Left ventricle myocardium superior (tissue), 1 donor: ENCODE measurements at places on chromosomes 4 and X.

GRCh38 chrX:129512409-129512808, 10.9 kb downstream of the SMARCA1 start:
- DNase-seq: no peak

GRCh38 chr4:83920375-83920774, 384.5 kb downstream of the GPAT3 start:
- no peak for DNase-seq

DNA sequence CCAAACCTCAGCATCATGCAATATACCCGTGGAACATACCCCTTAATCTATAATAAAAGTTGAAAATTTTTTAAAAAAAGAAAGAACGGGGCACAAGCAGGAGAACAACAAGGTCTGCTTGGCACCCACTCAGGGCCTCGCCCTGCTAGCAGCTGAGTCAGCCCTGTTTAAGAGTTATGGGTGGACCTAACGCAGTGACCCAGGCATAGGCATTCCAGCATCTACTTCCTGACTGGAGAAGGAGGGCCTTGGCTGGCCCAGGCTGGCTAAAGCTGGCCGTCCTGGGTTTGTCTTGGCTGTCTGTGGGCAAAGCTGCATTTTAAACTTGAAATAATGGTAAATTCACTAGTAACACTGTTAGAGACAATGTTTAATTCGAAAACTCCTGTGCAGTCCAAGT, 236.7 kb upstream of the PGRMC2 start:
- DNase-seq: peak; percentile 37

DNA sequence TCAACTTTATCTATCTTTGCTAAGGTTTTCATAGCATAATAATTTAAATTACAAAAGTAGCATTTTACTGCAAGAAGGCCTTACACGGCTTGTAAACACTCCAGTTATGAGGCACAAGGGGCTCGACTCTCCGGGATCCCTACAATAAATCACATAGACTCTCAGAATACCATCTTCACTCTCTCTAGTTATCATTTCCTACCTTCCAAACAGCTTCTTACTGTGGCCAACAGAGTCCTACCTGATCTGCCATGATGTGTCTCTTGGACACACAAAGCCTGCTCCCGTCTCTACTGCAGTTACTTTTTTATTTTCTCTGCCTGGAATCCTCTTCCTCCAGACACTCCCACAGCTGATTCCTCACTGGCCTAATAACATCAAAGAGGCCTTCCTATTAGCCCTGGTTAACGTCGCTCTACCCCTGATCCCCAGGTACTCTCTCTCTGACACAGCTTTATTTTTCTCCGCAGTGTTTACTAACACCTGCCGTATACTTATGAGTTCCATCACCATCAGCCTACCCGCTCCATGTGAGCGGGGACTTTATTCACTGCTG, 559.6 kb upstream of the DIPK2B start:
- no peak for DNase-seq

- DNase-seq: no peak
Measured at GRCh38 chrX:15016051-15016450, 142.8 kb downstream of the MOSPD2 start.

GRCh38 chr4:145333786-145334185, 147.9 kb upstream of the SMAD1 start:
- DNase-seq: no peak

DNA sequence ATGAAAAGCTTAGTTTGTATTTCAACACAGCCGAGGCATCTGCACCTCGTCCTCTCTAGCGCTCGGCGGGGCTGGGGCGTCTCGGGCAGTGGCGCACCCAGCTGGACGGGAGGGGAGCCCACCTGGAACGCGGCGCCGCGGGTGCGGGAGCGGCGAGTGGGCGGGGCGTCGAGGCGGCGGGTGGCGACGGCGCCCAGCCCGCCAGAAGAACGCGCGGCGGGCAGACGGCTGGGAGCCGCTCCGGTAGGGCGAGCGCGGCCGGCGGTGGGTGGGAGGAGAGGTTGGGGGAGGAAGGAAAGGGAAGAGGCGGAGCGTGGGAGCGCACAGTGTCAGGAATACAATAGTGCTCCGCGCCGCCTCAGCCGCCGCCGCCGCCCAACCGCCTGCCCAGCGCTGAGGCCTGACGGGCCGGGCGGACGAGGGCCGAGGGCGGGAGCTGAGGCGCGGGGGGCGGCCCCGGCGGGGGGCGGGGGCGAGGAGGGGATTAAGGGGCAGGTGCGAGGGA, at the start of gene JADE3:
Gene JADE3 (plus strand): TSS at position 324 of the 505 bp plus-strand sequence. CDS start 72,474 bp downstream, outside the sequence.
- peak; percentile 86 for DNase-seq

- DNase-seq: no peak
Measured at GRCh38 chr4:40190019-40190418, 6.8 kb upstream of the RHOH start.

DNA sequence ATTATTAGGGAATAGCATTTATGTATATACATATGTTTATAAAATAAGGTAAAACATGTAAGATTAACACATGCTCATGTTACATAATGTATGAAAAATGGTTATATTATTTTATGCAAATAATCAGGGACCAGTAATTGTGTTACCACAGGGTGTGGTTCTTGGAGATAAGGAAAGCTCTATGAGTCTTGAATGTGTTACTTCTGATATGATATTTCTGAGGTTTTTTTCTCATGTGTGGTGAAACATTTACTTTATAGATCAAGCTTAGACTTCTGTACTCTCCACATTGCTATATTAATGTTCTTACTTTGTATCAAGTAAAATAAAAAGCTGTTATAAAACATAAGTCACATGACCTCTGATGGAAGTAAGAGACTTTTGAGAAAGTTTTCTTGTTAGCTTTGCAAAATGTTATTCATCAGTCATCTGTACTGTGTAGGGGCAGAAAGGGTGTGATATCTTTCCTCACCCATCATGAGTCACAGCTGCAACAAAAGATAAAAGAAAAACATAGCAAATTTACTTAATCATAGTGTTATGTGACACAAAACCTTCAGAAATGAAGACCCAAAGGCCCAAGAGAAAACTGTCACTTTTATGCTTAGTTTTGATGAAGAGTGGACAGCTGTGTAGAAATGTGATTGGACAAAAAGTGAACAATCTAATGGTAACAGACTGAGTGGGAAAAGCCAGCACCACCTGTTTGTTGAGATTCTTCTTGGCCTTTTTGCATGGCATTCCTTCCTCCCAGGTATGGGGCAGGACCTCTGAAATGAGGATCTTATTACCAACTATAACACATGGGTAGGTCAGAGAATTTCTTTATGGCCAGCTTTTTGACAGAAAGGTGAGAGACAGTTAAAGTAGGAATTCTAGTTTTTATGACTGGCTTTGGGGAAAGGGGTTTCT, 632.3 kb downstream of the PDHA2 start:
- DNase-seq: no peak

DNA sequence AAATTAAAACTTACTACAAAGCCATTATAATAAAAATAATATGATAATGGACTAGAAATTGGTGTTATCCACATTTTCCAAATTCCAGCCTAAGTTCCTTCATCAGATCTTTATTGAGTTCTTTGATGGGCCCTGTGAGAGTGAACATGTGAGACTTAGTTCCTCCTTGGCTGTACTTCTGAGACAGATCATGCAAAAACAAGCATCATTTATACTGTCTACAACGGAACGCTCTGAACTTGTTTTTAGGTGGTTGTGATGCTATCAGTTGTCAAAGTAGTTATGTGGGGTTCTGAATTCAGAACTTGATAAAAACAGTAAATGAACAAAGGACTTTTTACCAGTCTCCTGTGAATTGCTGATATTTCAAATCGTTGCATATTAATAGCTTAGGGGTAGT, 48.9 kb downstream of the JADE3 start:
- no peak for DNase-seq

DNA sequence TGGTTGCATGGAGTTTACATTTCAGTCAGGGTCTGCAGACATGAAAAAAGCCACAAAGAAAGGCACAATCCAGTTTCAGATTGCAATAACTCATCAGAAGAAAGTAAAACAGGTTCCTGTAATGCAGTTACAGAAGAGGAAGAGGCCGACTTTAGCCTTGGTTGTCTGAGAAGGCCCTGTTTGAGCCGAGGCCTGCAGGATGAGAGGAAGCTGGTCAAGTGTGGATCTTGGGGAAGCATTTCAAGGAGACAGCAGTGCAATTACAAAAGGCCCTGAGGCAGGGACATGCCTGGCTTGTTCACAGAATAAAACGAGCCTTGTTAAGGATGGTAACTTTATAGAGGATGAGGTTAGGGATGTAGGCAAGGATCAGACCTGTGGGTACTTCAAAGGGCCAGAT, 62.4 kb downstream of the AFF2 start:
- no peak for DNase-seq

DNA sequence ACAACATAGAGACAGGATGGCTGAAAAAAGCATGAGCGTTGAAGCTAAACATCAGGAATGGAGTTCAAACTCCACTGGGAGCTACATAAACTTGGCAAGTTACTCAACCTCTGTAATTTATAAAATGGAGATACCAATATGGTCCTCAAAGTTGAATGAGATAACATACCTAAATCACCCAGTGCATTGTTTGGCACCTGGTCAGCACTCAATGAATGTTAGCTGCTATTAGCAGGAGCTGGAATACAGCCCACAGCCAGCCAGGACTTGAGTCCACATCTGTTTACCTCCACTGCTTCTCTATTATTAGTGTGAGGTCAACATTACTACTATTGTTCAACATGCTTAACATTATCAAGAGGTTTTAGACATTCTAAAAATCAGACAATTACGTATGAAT, 97.9 kb downstream of the NR3C2 start:
- DNase-seq: peak; percentile 50

DNA sequence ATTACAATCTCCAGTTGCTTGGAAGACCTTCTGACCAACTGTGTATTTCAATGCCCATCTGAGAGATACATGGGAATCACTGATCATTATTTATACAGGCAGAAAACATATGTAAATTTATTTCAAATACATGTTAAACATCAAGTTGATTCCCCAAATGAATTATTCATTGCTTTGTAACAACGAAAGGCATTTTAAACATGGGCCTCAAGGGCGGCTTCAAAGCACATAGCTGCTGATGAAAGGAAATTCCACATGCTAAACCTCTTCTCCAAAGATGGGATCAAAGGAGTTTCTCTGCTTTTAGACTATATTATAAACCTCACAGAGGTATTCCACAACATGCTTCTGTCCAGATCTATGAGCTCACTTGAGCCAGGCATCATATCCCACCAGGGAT, 4.3 kb upstream of the RAB40A start:
- DNase-seq: no peak

- no peak for DNase-seq
Measured at GRCh38 chrX:123425904-123426303, 241.8 kb downstream of the GRIA3 start.

- no peak for DNase-seq
Measured at GRCh38 chr4:153765894-153766293, 6.1 kb upstream of the RNF175 start.

GRCh38 chr4:165506849-165507248, 128.0 kb downstream of the CPE start:
- DNase-seq: no peak

DNA sequence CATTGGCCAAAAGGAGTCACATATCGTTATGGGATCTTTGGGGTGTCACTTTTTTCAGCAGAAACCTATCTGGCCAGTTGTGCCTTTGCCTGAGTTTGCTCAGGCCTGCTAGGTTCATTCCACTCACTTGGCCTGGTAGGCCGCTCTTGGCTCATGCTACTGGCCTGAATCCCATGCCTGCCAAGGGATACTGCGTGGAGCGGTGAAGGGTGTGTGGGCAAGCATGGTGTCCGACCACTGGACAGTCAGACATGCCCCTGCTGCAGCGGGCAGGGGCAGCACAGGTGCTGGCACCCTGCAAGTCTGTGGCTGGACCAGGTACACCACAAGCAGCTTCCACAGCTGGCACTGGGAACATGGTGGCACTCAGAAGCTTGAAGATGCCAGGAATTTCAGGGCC, 11.3 kb upstream of the PPM1K start:
- peak; percentile 55 for DNase-seq

DNA sequence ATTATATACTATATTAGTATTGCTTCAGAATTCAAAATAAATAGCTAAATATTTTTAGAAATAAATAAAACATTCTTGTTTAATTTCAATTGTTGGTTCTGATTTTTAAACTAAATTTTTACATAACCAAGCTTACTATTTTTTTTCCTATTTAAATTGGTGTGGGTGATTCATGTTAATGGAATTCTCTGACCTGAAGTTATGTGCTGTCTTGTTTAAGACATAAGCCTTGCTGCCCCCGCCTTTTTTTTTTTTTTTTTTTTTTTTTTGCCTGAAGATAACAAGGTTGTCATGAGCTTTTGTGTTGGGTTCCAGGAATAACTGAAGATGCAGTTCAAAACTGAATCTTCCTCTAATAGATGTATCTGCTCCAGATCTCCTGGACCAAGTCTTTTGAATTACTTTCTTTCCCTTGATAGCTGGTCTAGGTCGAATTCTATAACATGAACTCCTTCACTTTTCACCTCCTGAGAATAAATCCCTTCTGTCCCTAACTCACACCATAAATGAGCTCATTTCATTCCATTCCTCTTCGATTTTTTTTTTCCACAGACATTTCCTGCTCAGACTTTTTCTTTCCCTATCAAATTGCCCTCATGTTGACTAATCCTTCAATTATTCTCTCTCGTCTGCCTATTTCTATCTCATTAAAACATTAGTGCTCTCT, 261.5 kb upstream of the FTHL17 start:
- DNase-seq: no peak

DNA sequence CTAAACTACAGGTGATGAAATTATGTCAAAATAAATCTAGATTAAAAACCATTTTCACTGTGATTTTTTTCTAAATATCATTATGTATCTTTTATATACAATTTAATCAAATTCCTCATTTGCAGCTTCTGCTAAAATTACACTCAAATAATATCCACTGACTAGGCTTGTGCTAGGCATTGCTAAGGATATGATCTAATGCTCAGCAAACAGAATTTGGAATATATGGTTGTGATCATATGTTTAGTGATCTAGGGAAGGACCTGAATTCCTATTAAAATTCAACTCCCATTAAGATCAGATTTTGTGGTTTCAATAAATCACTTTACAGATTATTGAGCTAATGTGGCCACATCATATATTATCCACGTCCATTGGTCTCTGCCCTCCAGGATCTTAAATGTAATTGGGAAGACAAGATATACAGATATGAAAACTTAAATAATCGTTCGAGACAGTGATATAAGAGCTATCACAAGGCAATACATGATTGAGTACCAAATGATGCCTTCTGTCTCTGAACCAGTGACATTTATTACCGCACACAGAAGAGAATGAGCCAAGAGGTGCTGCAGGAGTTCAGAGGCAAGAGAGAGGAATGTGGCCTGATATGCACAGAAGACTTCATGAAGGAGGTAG, 206.0 kb upstream of the RPS6KA3 start:
- DNase-seq: no peak

DNA sequence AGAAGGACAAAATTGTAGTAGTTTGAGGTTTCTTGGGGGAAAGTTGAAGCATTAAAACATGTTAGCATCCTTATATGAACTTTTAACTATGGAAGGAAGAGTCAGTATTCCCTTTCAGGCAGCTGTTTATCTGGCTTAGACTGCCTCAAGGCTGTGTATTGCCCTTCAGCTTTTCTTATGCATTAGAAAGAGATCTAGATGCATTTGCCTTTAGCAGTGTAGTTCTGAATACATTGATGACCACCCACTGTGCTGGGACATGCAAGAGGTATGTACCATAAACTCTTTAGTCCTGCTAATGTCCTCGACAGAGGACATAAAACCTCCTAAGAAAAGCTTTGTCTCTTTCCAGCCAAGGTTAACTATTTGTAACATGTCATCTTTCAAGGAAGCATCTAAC, 2.9 kb downstream of the FAM200B start:
- DNase-seq: no peak
